Glutamatergic neuron (in vitro differentiated cells): ENCODE measurements at places on chromosomes 4 and X. TPM values are rescaled to one million over a fixed set of nuclear protein-coding genes. Genes with fewer than 3 reads are reported as not detected.

The RCHY1 gene
- 21.5 TPM for total RNA-seq

The GJB1 gene
- not detected for total RNA-seq

The CENPVL2 gene
- total RNA-seq = not detected

The CXorf38 gene
- total RNA-seq = 7.8 TPM

The GPM6B gene
- 516 TPM for total RNA-seq

The TIMM17B gene
- 71.8 TPM for total RNA-seq

The CXorf65 gene
- not detected for total RNA-seq

The RENBP gene
- total RNA-seq = 16.1 TPM

The RAB41 gene
- total RNA-seq = not detected

The TCEAL5 gene
- 8.7 TPM for total RNA-seq

The MMRN1 gene
- total RNA-seq = not detected

The RTL9 gene
- total RNA-seq = 1.8 TPM

The UBA6 gene
- 85.7 TPM for total RNA-seq

The DOK7 gene
- total RNA-seq = 5.1 TPM

The ETDB gene
- not detected for total RNA-seq

The C1GALT1C1 gene
- total RNA-seq = 10.2 TPM

The SMS gene
- 96.5 TPM for total RNA-seq

The DKK2 gene
- not detected for total RNA-seq

The LONRF3 gene
- total RNA-seq = 0.29 TPM

The SPACA5 gene
- not detected for total RNA-seq

The OTC gene
- total RNA-seq = not detected

The TLR1 gene
- total RNA-seq = not detected

The SMR3B gene
- total RNA-seq = not detected

The DUSP9 gene
- total RNA-seq = 0.61 TPM

The TCEAL7 gene
- 67.2 TPM for total RNA-seq

The XK gene
- 7.4 TPM for total RNA-seq

The PRR32 gene
- total RNA-seq = not detected

The IL1RAPL1 gene
- 0.66 TPM for total RNA-seq

The AMER1 gene
- 11.3 TPM for total RNA-seq

The HTRA3 gene
- total RNA-seq = 0.64 TPM

The CT45A5 gene
- total RNA-seq = not detected

The FAM9B gene
- not detected for total RNA-seq

The HAND2 gene
- not detected for total RNA-seq

The ATOH1 gene
- not detected for total RNA-seq

The WWC2 gene
- 18.2 TPM for total RNA-seq

The RTL3 gene
- total RNA-seq = not detected

The MAOB gene
- not detected for total RNA-seq

The DCK gene
- total RNA-seq = 10.8 TPM

The INTU gene
- total RNA-seq = 6.3 TPM

The POU3F4 gene
- 1.8 TPM for total RNA-seq
